ENCODE measurements at places on chromosomes 6 and 20.

DNA sequence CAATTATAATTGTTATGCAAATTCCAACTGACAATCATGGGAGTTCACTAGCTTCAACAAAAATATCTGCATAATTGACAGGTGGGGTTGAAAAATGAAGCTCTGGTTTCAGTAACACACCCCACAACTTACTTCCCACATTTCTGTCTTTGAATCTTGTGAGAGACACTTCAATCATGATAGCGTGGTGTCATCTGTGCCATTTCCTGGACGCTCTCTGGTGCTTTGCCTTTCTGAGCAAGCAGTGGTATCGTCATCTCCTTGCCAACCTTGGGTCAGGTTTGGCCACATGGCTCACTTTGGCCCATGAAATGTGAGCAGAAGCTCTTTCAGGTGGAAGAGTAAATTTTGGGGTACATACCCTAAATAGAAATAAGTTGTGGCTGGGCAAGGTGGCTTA lies 10.2 kb downstream of the BMP7 start:
- no peak for DNase-seq

- DNase-seq = no peak
Measured at GRCh38 chr6:4449409-4449808, 314.0 kb upstream of the ECI2 start.

DNA sequence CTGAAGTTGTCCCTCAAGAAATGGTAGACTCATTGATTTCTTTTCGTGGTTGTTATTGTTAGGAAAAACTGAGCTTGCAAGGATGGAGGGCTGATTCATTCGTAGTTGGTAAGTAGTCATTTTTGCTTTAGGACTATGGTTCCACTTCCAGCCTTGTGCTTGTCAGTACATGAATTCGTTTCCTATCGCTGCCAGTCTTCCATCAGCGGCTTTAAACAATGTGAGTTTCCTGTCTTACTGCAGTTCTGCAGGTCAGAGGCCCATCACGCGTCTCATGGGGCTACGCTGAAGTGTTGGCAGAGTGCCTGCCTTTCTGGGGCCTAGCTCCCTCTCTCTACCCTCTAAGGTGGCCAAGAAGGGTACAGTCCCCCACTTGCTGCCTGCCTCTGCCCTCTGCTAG lies 11.4 kb upstream of the MDFI start:
- DNase-seq = no peak

DNA sequence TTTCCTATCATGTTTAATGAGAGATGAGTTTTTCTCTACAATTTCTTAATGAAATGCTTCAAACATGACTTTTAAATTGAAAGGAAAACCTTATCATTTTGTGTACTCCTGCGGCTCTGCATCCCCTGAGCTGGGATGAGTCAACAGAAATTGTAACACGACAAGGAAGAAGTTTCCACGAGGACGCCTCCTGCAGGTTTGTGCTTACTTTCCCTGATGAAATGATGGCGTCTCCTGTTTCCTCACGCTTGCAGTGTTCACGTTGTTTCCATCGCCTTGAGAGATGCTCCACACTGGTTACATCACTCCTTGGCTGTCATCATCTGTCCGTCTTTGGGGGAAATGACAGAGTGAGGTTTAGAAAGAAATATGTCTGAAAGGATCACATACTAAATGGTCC lies 233.7 kb upstream of the ZFP64 start:
- no peak for DNase-seq

- no peak for DNase-seq
Measured at GRCh38 chr6:66628917-66629316, 921.9 kb upstream of the EYS start.

- DNase-seq = no peak
Measured at GRCh38 chr6:13156381-13156780, 172.0 kb downstream of the TBC1D7 start.

GRCh38 chr6:106608080-106608668 lies 21.1 kb downstream of the RTN4IP1 start:
- peak; percentile 62 for DNase-seq

GRCh38 chr20:63585616-63586565 lies 11.9 kb upstream of the HELZ2 start:
- DNase-seq = no peak

- DNase-seq = no peak
Measured at GRCh38 chr20:44117296-44118184, 69.4 kb downstream of the JPH2 start.

- DNase-seq = no peak
Measured at GRCh38 chr6:169843991-169844390, 92.6 kb downstream of the ERMARD start.

DNA sequence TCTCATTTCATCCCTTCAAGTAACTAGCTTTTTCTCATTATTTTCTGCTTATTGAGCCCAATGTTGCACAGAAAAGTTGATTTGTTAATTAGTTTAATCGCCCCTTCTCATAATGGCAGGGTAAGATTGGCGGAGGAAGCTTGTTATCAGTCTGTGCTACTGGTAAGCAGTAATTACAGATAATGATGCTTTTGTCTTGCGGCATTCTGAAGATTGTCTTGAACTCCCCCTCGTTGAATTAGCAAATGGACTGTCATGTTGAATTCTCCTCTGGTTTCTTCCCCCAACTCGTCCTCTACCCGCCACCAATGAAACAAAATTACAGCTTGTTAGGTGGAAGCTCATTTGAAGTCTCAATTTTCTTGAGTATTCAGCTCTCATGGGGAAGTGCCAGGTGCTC lies 39.4 kb downstream of the PRDM13 start:
- DNase-seq = no peak

- no peak for DNase-seq
Measured at GRCh38 chr6:39558591-39559190, 166.5 kb downstream of the KIF6 start.

DNA sequence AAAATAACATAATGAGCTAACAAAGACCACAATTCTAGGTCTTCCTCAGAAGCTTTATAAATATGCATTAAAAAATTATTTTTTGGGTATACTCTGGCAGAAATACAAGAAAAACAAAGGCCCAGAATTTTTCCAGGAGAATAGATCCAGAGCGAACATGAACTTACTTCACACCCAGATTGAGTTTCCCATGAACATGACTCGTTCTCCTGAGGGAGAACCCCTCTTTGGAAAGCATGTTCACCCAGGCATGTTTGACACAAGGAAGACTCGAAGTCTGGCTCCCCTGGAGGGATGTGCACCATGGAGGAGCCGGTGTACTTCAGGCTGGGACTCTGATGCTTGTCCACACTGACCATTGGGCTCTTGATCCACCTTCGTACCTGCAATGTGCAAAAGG lies 56.1 kb downstream of the SGK1 start:
- no peak for DNase-seq

GRCh38 chr6:144063246-144063743 lies 32.1 kb downstream of the SF3B5 start:
- no peak for DNase-seq

DNA sequence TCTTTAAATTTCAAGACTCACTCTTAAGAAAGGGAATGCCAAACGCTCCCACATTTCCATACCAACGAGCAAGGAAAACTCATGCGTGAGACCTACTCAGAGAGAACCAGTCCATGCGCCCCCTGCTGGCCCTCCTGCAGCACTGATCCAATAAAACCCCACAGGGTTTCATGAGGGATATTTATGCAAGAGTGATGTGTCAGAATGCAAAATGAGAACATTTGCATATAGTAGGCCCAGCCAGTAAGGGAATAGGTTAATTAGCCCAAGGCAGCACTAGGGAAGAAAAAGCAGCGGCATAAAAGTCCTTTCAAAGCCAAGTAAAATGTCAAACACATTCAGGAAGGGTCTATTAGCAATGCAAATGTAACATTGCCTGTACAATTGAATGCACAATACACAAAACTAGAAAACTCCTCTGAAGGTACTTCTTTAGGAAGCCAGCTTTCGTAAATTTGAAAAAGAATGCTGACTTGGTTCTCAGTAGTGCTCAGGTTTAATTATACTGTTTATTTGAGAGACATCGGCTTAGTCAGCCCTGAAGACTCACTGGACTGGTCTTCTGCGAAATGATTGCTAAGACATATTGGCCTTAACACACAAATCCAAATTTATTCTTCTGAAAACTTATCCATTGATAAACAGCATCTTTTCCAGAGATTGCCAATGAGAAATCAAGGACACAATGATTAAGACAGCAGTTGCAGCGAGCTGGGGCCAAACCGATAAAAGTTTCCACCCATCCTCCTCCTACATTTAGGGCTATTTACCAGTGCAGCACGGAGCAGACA lies 93.2 kb downstream of the GMPR start:
- peak; percentile 19 for DNase-seq

DNA sequence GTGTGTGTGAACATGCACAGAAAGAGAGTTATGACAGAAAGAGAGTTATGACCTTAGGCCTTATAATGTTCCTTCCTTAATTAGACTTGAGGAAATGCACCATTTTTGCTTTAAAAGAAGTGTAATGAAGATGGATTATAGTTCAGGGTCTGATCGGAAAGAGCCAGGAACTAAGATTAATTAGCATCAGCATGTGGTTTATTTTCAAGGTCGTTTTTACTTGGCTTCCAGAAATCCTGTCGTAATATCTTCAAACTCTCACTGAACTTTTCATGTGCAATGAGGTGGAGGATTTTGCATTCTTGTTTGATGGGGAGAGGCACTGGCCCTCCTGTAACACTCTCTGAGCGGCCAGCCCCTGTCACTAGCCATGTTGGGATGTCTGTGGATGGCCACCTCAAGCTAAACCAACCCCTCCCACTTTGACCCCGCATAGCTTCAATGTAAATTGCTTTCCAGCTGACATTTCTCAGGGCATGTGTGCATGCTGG lies 116.8 kb downstream of the CDC5L start:
- DNase-seq = no peak

DNA sequence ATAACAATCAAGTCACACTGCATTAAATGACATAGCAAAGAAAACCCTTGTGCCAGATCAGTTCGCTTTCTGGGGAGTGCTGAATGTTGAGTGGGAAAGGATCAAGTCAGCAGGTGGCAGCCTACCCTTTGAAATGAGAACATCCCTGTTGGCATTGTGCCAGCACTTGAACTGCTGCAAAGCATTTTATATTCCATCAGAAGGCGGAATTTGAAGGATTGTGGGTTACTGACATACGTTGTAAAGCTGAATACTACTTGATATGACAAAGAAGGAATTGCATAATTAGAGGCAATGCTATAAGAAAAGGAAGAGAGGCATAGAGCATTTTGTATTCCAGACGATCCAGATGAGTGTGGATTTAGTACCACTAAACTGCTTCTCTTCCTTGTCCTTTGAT lies 26.5 kb downstream of the BCKDHB start:
- peak; percentile 38 for DNase-seq

DNA sequence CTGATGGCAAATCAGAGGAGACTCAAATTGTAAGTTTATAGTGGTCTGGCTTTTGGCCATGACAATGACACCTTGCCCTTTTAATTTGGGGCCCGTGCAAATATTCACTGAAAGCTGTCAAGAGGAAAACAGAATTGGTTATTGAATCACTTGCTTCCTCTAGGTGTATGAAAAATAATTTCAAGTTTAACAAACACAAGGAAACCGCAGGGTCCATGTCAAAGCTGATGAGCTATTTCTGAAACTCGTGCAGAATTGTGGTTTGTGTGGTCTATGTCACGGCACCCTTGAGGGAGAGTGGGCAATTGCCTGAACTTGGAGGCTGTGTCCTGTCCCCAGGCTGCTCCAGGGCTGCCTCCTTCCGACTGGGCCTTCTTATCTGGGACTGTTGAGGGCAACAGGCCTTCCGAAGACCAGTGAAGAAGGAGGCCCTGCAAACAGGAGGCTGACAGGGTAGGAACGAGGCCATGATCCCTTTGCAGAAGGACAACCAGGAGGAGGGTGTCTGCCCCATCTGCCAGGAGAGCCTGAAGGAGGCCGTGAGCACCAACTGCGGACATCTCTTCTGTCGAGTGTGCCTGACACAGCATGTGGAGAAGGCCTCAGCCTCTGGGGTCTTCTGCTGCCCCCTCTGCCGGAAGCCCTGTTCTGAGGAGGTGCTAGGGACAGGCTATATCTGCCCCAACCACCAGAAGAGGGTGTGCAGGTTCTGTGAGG lies 788 bp downstream of the TRIM40 start:
- DNase-seq = no peak

DNA sequence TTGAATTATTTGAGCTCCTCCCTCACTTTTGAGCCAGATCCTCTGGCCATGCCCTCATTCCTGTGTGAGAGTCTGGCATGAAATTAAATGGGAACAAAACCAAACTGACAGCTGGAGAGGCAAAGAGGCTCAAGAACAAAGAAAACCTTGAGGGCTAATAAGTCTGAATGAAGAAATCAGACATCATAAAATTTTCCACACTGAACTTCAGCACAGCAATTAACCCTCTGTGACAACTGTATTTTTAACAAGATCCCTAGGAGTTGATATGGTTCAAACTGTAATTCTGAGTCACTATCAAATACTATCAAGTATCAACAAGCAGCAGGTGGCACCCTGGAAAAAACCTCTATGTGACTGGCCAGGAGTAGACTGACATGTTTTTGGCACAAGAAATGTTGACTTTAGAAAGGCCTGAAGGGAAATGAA lies 109.4 kb upstream of the EMILIN3 start:
- DNase-seq = peak; percentile 94

DNA sequence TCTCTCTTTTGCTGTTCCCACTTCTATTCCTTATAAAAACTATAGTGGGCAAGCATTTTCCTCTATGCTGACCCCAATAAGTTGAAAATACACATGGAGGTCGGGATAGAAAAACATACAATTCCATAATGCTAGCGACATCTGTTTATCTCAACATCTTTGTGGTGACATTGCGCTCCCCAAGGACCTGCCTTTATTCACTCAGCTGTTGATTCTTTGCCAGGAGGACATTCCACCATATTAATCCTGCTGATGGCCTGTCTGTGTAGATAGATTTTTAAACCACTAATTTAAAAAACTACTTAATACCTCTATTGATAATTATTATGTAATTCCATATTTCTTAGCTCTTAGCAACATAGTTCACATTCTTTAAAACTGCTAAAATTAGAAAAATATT lies 555.3 kb upstream of the MAP3K7 start:
- DNase-seq = no peak

DNA sequence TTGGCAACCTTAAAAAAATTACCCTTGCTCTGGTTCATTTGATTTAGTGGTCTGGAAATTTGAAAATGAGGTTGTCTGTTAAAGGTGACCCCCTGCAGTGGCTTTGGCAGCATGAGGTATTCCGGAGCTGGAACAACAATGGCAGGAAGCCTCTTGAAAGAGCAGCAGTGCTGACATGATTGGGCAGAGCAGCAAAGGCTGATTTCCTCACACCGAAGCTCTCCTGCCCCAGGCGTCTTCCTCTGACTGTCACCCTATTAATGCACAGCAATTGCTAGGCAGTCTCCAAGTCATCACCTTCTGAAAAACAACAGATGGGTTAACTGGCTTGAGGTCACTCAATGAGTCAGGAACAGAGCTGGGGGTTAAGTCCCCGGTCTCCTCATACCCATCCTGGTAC lies 241.8 kb upstream of the MMS22L start:
- peak; percentile 6 for DNase-seq

GRCh38 chr6:103027271-103027931 lies 1633.9 kb downstream of the GRIK2 start:
- DNase-seq = no peak

- no peak for DNase-seq
Measured at GRCh38 chr20:60242836-60243505, 284.7 kb downstream of the CDH26 start.

DNA sequence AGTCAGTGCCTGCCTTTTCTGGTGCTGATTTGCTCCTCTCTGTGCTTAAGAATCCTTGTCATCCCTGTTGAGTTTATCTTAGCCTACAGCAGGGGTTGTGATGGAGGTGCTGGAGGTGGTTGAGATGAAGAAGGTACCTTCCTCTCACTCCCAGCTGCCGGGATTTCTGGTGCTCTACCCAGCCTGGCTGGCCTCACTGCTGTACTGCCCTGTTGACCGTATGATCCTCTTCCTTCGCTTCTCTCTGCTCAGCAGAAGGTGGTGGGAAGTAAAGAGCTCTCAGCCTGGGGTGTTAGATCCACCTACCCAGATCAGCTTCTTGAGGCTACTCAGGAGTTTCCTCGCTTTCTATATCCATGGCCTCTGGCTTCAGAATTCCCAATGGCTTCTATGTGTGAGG lies 101.0 kb upstream of the NXT1 start:
- DNase-seq = no peak
